GM19239 (cell line): ENCODE measurements at places on chromosomes 2 and 18.

DNA sequence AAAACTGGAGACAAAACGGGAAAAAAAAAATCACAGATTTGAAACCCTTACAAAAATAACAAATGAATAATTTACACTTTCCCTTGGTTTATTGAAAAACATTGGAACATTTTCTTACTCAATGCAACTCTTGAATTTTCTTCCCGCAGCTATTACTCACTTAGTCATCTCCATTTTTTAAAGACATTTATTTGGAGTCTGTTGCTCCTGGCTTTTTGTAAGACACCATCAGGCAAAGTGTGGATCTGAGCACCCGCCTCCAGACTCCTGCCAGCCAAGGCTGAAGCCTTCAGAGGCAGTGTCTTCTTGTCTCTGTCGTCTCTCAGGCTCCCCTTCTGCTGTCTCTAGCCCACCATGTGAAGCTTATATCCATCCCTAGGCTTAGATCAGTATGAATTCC, 46.2 kb downstream of the TRIB2 start:
- no peak for DNase-seq

- DNase-seq, result no peak
Measured at GRCh38 chr2:177519534-177520115, 127.1 kb downstream of the AGPS start.

DNA sequence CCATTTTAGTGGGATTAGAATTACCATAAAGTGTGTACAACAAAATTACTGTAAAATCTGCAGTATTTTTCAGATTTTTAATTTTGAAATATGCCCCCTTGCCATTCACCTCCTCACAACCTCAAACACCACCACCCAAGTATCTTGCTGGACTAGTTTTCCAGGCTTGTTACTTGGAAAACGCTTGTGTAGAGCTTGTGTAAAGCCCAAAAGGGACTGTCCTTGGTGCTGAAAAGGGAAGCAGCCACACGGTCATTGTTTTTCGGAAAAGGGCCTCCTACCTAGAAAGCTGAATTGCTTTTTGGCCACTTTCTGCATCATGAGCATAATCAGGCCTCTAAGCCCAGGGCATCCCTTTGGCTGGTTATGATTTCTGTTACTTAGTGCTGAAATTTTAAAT, 563.4 kb downstream of the LRRTM4 start:
- no peak for DNase-seq

GRCh38 chr2:62363166-62363565, 142.8 kb downstream of the TMEM17 start:
- DNase-seq, result no peak

DNA sequence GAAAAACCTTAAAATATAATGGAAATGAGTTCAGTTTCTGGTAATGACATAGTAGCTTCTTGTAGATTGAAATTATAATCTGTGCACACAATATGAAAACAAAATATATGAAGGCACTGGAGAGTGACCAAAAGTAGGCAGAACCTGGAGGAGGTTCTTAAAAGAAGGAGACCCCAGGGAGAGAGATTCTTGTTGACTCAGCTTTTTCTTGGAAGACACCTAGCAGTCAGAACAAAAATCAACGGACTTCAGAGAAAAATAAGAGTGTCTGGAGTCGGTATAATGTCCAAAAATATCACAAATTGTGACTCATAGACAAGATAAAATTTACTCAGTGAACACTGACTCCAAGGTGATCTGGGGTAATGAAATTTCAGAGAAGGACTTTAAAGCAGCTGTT, 286.5 kb downstream of the CCDC178 start:
- DNase-seq, result no peak

DNA sequence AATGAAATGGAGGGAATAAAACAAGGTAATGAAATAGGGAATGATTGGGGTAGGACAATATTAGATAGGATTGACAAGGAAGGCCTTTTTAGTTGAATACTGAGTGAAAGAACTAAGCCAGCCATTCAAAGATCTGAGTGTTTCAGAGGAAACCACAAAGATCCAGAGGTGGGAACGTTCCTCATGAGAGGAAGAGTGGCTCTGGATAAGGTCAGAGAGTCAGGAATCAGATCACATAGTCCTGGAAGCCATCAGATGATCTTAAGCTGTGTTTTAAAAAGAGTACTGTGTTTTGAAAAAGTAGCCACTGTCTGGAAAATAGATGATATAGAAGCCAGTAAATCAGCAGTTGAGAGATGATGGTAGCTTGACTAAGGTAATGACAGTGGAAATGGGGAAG, 11.8 kb downstream of the TTLL4 start:
- no peak for DNase-seq

- DNase-seq, result no peak
Measured at GRCh38 chr18:56146565-56146964, 491.8 kb downstream of the TXNL1 start.

DNA sequence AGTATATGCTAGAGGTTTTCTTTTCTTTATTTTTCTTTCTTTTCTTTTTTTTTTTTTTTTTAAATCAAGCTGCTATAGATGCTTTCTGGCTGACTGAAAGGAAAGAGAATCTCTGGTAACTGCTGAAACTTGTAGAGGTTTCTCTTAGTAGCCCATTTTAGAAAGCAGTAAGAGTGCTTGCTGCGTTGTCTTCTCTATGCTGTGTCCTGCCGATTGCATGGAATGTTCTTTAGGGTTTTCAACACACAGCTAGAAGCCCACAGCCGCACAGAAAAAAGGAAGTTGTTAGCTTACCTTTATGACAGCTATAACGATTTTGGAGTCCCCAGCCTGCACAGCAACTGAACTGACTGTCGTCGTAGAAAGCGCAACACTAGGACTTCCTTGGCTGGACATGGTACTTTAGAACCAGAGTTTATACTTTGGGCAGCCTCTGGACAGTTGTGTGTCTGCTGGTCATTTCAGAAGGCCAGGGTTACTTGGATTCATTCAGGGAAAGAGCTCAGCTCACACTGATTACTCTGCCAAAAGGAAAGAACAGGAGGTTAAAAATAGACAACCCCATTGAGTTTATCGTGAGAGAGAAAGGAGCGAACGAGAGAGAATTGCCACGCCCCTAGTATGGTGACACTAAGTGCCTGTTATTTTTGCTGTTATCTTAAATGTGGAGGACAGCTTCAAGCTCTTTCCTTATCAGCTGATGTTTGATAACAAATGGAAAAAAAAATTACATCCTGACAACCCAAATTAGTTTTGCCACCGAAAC, at the start of gene CCDC141:
CCDC141 (minus strand) TSS at position 592 of the 766 bp plus-strand sequence; CDS start at position 396, 196 bp downstream.
- DNase-seq, result no peak

- no peak for DNase-seq
Measured at GRCh38 chr2:120401275-120402066, 55.5 kb downstream of the INHBB start.

DNA sequence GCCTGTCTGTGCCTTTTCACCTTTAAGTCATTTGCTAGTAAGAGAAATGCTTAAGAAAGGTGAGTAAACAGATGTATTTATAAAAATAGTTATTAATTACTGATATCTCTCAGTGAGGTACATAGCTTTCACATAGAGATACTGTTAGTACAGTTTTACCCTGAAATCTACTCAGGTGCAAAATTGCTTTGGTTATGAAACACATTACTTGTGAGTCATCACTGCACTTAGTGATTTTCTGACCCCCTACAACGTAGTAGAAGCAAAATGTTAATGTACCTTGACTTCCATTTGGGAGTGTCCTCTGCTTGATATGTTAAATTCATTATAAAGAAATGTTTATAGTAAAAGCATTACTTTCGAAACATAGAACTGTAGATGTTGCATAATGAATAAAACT, 6.5 kb downstream of the GLS start:
- DNase-seq, result no peak
